ENCODE measurements at places on chromosomes 7 and 10. TPM values are rescaled to one million over a fixed set of nuclear protein-coding genes. Genes with fewer than 3 reads are reported as not detected.

C10orf67 gene
- total RNA-seq, result 0.35 TPM

KAZALD1 gene
- 1.1 TPM for total RNA-seq

IGF2BP3 gene
- 50.8 TPM for total RNA-seq

ASNS gene
- 45.4 TPM for total RNA-seq

CAMK1D gene
- total RNA-seq, result 1.5 TPM

PRSS58 gene
- total RNA-seq, result not detected

AQP1 gene
- total RNA-seq, result 4.4 TPM

SPDYE11 gene
- not detected for total RNA-seq

ATE1 gene
- total RNA-seq, result 29.0 TPM

RP9 gene
- 5.7 TPM for total RNA-seq

DNA sequence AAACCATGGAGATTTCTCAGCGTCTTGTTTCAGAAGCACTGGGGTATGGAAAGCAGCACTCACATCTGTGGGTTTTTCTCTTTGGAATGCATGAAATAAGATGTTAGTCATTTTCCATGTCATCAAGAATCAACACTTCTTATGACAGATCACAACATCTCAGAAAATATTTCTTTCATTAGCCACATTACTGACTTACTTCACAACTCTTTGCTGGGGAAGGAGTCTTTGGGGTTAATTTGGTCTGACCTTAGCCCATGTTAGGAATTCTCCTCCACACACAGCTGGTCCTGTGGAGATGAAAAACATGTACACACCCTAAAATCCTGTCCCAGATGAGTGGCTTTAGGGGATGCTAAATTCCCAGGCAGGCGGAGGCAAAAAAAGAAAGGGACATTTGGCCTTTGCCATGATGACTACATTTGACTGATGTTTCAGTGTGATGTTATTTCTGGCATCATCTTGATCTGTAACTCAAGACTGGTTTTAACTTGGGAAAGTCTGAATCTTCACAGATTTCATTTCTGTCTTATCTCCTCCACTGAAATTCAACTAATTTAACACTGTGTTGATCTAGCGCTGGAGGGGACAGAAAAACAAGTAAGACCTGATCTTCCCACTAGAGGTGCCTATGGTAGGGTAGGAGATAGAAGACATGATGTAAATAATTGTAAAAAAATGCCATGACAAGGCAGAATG lies 363.2 kb downstream of the PRPF18 start:
- DNase-seq, result peak; percentile 79

- peak; percentile 30 for DNase-seq
Observed at GRCh38 chr7:42020061-42020460, 216.9 kb downstream of the GLI3 start.

DNA sequence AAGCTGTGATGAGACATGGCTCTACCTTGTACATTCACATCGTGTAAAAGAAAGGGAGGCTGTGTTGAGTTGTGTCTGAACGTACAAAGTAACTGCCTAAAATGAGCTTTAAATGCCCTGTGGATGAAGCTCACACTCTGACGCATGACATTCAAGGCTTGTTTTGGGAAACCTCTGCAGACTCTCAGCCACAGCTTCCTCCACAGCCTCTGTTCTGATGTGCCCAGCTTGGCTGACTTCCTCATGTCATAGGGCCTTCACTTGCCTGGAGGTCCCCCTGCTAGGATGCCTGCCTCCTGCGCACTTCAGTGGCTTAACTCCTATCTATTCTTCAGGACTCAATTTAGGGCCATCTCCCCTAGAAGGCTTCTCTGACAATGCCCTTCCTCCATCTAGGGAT lies 230.0 kb upstream of the HABP2 start:
- DNase-seq, result no peak

DNA sequence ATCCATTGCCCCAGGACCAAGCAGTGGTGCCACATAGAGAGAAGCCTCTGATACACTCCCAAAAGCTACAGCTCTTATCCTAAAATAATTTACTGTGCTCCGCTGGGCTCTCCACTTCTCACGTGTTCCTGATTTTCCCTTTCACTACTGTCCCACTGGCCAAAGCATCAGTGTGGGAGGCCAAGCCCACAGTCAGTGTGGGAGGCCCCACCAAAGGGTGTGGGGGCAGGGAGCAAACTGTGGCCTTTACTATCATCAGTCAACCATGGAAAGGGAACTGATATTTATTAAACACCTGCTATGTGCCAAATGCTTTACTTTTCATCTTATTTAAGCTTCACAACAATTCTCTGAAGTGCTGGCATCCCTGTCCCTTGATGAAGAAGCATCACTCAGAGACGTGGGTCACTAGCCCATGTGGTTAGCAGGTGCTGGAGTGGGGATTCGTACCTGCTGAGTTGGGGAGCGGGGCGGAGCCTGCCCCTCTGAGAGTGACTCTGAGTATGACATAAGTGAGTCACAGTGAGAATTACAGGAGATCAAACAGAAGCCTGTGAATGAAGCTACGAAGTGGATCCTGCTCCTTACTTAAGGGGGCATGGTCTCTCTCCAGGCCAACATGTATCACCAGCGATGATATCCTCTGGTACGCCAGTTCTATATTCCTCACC lies 50.4 kb downstream of the PYROXD2 start:
- no peak for DNase-seq

GRCh38 chr10:98300526-98301229 lies 32.7 kb upstream of the LOXL4 start:
- DNase-seq, result no peak

DNA sequence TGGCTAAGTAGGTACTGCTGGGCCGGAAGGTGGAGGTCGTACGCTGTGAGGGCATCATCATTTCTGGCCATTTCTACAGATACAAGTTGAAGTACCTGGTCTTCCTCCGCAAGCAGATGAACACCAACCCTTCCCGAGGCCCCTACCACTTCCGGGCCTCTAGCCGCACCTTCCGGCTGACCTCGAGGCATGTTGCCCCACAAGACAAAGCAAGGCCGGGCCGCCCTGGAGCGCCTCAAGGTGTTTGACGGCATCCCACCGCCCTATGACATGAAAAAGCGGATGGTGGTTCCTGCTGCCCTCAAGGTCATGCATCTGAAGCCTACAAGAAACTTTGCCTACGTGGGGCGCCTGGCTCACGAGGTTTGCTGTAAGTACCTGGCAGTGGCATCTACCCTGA lies 56.8 kb downstream of the ATXN7L1 start:
- DNase-seq, result no peak

GRCh38 chr10:133419211-133419950 lies 5.0 kb downstream of the SPRN start:
- no peak for DNase-seq

DNA sequence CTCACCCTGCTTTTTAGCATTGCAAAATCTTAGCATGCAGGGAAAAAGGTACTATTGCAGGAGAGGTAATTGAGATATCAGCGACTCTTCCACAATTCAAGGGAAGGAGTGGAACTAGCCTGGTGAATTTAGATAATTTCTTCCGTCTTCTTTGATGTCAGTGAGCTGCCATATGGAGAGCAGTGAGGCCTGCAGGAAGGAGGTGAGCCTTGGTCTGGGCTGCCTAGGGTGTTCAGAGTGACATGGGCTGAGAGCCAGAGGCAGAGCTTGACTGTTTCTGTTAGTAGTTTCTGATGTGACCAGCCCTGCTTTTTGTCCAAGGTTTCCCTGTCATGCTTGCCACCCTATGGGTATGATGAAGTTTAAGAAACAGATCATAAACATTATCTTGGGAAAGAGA lies 28.6 kb downstream of the KAT6B start:
- DNase-seq, result no peak

DNA sequence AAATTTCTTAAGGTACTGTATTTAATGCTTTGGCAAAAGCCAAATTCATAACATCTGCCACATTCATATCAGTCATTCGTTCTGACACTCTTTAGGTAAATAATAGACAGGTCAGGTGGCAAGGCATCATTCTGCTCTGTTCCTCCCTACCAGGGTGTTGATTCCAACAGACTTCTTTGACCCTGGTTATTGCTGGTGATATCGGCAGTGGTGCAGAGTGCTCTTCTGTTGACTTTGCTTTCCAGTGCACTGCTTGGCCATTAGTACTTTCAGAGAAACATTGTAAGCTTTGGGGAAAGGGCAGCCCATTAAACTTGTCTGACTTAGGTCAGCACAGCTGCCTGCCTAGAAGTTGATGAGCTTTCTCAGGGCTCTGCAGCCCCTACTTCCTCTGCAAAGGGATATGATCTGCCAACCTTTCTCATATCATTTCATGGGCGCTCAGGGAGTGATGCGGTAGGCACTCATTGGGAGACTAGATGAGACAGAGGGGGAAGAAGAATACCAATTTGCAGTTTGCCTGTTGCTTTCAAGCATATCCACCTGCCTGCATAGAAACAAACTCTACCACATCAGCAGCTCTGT lies 139.3 kb downstream of the LRRC4 start:
- no peak for DNase-seq

- no peak for DNase-seq
Observed at GRCh38 chr10:101215397-101216206, 13.7 kb downstream of the LBX1 start.

DNA sequence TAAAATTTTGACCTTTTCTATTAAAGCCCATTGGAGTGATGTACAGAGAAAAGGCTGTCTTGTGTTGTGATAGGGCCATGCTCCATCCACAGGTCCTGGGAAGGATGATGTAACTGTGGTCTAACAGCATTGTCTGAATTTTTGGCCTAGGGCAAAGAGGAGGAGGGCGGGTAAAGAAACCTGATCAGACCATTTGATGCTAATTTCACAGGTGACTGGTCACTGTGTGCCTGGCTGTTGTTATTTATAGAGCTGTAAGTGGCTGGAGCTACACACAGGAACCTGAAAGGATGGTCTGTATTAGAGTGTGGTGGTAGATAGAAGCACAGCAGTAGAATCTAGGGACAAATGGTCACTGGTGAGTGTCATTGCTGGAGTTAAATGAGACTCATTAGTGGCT lies 182.1 kb downstream of the AUTS2 start:
- DNase-seq, result peak; percentile 44

DNA sequence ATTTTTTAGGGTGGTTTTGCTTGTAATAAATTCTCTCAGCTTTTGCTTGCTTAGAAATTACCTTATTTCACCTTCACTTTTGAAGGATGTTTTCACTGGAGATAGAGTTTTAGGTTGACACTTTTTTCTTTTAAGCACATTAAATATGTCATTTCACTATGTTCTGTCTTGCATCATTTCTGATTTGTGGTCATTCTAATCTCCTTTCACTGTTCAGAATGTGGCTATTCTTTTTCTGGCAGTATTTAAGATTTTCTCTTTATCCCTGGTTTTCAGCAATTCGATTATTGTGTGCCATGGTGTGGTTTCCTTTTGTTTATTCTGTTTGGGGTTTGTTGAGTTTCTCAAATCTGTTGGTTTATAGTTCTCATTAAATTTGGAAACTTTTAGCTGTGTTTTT lies 1065.6 kb downstream of the KCNMA1 start:
- DNase-seq, result no peak

GRCh38 chr7:12327922-12328321 lies 75.7 kb downstream of the VWDE start:
- no peak for DNase-seq

DNA sequence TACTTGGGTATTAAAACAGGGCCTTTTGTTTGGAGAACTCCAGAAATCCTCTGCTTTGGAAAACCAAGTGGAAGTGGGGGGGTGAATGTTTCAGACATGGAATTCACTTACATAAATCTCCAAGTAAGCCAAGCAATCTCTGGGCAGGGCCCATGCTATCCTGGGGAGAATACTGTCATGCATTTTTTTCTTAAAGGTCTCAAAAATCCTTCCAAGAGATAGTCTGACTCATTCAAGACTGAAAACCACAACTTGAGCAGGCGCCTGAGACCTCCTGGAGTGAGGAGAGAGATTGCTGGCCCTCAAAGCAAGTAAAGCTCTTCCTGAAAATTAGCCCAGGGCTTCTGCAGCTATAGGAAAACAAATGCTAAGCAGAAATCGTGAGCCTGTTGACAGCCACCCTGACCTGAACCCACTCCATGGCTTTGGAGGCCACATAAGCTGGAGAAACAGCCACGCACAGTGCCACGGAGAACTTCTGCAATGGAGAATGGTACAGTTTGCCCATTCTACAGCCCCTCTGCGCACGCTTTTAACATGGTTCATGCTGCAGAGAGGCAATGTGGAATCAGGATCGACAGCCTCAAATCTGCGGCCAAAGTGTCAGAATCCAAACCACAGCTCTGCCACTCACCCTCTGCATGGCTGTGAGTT lies 203.1 kb upstream of the AUTS2 start:
- no peak for DNase-seq

- peak; percentile 52 for DNase-seq
Observed at GRCh38 chr10:52308251-52309031, 5.6 kb upstream of the DKK1 start.

DNA sequence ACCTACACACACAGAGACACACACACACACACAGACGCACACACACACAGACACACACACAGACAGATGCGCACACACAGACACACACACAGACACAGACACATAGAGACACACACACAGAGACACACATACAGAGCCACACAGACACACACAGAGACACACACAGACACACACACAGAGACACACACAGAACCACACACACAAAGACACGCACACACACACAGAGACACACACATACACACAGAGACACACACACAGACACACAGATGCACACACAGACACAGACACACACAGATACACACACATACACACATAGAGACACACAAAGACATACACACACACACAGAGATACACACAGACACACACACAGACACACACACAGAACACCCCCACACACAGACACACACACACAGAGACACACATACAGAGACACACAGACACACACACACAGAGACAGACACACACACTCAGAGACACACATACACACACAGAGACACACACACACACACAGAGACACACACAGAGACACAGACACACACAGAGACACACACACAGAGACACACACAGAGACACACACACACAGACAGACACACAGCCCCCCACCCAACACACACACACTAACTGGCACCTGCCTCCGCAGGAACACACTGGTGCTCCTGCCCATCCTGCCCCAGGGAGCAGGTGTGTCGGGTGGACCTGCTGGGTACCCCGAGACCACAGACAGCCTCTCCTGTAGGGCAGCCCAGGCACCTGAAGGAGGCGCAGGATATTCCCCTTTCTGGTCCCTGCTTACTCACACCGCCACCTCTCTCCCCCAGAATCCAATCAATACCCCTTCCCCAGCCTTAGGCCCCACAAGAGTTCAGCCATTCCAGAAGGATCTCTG lies 5.4 kb upstream of the FZD9 start:
- DNase-seq, result no peak

GRCh38 chr7:79149831-79150230 lies 303.6 kb downstream of the MAGI2 start:
- DNase-seq, result no peak

DNA sequence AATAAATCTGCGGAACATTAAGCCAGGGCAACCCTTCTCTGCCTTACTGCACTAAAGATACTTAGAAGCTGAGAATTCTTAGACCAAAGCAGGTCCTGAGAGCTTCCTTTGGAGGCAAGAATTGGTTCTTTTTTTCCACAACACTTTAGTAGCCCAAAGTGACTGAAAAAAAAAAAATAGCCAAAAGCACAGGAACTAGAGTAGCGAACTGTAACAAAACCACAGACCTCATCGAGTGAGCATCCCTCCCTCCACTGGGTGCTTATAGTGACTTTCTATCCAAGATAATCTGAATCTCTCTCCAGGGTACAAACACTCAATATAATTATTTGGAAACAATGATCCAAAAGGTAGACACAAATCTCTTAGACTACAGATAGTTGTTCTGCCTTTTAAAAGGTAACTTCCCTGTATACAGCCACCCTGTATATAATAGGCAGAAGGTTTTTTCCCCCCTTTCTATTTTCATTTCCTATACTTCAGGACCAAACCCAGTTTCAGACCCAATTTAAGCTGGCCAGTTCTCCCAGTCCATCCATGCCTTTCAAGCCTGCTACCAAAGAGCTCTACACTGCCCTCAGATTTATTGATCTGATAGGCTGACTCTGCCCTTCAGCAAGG lies 31.6 kb upstream of the KCNIP2 start:
- no peak for DNase-seq
